SW 1271 (cell line): ENCODE measurements at places on chromosomes 7 and 10.

DNA sequence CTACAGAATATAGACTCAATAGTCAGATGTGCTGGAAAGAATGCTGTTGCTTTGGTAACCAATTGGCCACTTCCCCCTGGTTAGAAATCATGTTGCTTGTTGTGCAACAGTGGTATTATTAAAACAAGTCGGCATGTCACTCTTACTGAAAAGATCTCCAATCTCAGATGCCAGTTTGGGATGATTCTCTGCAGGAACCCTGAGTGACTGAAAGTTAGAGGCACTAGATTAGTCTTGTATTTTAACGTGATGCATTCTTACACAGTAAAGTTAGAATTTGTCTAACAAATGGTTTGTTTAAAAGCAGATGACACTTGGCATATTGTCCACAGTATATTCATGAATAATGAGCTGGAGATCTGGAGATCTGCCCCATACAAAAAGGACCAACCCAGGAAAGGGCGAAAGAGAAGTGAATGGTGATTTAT is 287.6 kb downstream of the TWIST1 start:
- DNase-seq = no peak

DNA sequence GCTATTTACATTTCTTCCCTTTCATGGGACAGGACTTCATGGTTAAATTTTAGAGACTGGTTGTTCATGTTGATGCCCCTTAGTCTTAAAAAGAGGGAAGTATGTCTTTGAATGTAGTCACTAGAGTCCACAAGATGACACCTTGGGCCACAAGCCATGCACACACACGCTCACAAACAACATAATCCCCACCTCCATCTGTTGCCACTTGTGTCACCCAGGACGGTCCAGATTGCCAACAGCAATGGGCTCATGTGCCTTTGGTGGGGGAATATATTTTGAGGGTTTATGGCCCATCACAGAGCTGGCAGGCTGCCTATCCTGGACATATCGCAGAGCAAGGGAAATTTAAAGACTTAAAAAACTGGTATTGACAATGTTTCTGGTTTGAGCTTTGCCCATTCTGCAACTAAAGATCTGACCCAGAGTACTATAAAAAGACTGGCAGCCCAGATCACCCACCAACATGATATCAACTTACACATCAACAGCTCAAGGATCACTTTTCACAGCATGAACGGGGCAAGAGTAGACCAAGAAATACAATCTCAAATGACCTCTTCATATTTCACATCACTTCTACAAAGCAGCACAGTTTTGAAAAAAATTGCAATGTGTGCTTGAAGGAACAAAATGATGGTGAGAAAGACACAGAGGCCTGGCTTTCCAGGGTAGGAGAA is 50.5 kb downstream of the STRA8 start:
- DNase-seq = no peak

- DNase-seq = no peak
Measured at GRCh38 chr7:78002021-78002420, 203.4 kb downstream of the PHTF2 start.

DNA sequence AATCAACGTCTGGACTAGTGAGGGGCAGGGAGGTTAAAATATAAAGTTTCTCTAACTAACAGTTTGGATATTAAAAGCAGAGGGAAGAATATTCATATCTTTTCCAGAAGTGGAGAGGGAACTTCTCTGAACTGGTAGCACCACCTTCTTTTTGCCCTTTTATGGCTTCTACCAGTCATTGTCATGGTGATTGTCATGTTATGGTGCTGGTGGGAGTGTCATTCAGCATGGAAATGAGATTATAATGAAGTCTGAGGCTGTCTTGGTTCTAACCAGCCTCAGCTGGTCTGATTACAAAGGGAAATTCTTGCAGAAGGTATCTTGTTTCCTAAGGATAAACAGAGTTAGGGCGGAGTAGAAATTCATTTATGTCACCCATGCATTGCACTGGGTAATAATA is 523.8 kb downstream of the ZWINT start:
- DNase-seq = no peak
